NCI-H446 (cell line): ENCODE measurements at places on chromosomes 4 and X.

DNA sequence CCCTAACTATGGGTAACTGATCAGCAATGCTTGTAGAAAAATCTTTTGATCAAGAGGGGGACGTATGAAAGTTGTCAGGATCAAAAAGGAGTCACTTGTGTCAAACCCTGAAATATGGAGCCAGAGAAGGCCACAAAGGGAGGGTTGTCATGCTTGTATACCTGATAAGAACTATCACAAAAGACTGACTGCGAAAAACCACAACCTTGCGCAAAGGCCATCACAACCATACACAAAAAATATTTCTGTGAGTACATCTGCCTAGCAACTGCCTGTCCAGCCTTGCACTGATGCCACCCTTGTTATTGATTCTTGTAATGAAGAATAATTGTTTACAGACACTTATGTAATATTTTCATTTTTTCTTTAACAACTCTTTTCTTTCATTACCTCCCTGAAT, 22.8 kb upstream of the EIF4E start:
- DNase-seq: no peak

DNA sequence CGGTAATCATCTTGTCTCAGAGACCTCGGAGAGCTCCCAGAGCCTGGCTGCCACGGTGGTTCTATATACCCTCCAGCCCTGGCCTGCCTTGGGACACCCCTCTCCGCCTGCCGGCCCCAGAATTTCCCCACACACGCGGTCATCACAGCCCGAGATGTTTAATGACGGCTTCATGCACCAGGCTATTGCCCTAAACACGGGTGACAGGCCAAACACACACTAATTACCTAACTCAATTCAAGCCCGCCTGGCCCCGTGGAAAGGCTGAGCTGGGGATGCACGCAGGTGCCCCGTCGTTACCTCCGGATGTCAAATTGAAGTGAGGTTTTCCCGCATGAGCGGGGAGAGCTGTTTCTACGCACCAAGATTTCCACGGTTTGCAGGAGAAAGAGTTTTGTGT, 72.9 kb upstream of the PPP2R3B start:
- DNase-seq: no peak

- no peak for DNase-seq
Observed at GRCh38 chrX:1153940-1154339, 58.5 kb downstream of the CRLF2 start.

- DNase-seq: no peak
Observed at GRCh38 chrX:51955200-51955599, 61.8 kb downstream of the MAGED1 start.

GRCh38 chr4:55729351-55730279, 90.0 kb upstream of the EXOC1L start:
- no peak for DNase-seq

DNA sequence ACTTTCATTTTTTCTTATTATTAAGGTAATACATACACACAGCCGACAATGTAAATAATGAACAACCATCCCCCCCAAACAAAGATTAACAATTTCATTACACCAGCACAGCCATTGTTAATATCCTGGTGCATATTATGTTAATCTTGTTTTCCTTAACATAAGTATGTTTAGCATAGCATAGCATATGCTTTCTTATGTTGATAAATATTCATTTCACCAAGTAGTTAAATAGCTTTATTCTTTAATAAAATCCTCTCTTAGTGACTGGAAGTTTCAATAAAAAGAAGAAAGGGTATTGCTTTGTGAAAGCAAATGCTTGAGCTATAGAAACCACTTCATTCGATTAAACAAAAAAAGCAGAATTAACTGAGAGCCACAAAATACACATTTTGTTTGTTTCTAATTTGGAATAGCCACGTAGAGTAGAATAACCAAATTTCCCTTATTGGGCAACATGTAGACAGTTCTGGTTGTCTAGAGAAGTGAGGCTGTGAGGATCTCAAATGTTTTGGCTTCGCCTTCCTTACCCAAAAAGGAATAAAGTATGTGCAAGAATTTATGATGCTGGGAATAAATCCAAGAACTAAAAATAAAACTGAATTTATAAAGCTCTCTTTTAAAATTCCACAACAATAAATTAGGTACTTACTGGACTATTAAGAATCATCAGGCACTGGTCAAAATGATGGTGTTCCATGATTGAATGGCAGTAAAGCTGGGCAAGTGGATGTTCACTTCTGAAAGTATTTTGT, 118.0 kb downstream of the PDE5A start:
- no peak for DNase-seq

DNA sequence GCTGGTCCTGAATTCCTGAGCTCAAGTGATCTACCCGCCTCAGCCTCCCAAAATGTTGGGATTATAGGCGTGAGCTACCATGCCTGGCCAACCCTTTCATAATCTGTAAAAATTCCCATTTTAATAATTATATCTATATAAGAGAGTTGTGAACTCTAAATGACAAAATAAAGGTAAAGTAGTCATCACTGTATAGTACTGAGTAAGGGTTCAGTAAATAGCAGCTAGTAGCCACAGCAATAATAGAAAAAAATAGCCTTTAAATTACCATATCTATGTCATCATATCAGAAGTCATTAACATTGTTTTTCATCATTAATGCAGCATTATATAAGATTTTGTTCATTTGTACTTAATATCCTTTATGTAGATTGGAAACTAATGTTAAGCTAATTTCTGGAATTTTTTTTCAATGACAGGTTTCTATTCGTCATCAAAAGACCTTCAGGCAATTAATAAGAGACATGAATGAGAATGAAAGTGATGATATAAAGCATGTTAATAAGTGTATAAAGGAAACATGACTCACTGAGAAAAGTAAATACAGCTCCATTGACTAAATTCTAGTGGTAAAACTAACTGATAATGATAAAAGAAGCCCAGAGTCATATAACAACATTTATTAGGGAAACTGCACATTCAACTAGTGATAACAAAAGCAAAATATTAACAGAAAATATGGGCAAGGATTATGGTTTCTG, 85.9 kb upstream of the UGT8 start:
- no peak for DNase-seq

- DNase-seq: no peak
Observed at GRCh38 chr4:20095805-20096541, 155.7 kb upstream of the SLIT2 start.

- no peak for DNase-seq
Observed at GRCh38 chr4:155524926-155525455, 141.7 kb upstream of the GUCY1A1 start.

DNA sequence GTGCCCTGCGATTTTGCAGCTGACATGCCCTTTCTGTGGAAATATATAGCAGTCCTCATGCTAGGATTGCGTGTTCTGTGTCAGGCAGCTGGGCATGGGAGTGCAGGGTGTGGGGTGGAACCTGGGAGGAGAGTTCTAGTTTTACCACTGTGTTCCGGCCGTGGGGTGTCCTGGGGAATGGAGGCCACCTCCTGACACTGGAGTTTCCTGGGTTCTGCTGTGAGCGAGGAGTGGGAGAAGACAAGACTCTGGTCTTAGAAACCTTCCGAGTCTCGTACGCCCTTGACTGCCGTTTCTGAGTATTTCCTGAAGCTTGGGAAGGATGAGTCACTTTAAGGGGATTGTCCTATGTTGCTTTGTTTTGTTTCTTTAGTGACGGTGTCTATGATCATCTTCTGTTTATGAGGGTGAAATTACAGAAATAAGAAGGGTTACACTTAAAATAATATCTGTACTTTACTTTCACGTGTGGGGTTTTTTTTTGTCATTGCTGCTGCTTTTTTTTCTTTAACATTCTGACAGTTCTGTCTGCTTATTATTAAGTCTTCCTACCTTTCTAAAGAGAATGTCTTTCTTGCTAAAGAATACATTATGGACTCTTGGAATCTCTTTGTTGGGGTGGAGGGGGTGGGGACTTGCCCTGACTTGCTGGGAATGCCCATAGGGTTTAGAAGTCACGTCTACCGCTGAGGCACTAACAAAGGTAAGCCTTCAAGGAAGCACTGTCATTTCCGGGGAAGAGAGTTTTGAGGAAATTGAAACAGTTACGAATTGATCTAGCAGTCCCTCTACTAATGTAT, 19.1 kb downstream of the CD99 start:
- DNase-seq: no peak

GRCh38 chr4:27101126-27101525, 240.5 kb downstream of the STIM2 start:
- no peak for DNase-seq

DNA sequence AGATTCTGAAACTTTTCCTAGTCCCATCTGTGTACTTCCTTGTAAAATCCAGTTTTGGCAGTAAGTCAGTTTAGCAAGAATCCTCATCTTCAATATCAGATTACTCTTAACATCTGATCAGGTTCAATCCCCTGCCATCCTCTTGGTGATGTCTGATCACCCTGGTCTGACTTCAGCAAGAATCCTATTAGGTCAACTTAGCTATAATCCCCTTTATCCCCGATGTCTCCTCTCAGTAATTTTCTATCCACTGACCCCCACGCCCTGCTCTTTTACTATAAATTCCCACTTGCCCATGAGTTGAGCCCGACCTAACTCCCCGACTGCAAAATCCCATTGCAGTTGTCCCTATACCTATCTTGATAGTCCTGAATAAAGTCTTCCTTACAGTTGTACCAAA, 57.9 kb upstream of the PRSS48 start:
- DNase-seq: no peak

DNA sequence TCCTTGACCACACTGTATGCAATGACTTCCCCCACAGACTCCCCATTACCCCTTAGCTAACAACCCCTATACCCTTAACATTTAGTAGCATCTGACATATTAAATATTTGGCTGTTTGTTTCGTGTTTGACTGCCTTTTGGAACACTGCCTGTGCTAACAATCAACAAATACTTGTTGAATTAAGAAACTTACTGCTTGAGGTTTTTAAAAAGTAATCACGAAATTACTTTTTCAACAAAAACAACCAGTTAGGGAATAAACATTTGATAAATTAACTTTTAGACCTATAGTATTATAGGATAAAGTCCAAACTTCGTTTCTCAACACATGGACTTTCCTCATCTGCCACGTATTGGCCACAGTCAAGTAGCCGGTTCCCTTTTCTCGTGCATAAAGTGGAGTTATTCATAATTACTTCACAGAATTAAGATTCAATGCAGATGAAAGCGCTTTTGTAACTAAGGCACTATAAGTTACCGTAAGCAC, 555 bp upstream of the ELMOD2 start:
- no peak for DNase-seq

DNA sequence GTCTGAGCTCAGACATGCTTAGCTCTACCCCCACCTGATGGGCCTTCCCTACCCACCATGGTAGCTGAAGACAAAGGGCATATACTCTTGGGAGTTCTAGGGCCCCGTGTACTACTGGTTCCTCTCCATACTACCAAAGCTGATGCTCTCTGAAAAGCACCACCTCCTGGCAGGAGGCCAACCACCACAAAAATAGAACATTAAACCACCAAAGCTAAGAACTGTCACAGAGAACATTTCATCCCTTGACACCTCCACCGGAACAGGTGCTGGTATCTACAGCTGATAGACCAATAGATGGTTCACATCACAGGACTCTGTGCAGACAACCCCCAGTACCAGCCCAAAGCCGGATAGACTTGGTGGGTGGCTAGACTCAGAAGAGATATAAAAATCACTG, 13.4 kb downstream of the EDA2R start:
- no peak for DNase-seq

DNA sequence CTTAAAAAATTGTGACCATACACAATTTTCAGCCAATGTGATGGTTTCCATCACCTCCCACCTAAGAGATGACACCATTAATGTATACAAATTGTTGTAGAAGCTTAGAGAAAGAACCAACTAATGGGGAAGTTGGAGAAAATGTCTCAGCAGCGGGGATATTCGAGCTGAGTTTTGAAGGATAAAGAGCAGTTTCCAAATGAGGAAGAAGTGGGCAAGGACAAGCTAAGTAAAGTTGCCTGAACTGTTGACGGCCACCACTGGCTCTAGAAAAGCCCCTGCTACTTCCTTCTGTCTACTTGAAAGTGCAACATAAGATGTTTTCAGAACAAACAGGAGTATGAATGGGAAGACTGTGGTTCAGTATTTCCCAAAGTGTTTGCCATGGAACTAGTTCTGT, 92.0 kb downstream of the CHRNA9 start:
- DNase-seq: no peak

- DNase-seq: no peak
Observed at GRCh38 chr4:24181005-24181404, 291.2 kb upstream of the PPARGC1A start.

- no peak for DNase-seq
Observed at GRCh38 chr4:53619431-53619830, 28.1 kb upstream of the LNX1 start.

- DNase-seq: no peak
Observed at GRCh38 chrX:8848911-8849310, 47.7 kb upstream of the FAM9A start.

DNA sequence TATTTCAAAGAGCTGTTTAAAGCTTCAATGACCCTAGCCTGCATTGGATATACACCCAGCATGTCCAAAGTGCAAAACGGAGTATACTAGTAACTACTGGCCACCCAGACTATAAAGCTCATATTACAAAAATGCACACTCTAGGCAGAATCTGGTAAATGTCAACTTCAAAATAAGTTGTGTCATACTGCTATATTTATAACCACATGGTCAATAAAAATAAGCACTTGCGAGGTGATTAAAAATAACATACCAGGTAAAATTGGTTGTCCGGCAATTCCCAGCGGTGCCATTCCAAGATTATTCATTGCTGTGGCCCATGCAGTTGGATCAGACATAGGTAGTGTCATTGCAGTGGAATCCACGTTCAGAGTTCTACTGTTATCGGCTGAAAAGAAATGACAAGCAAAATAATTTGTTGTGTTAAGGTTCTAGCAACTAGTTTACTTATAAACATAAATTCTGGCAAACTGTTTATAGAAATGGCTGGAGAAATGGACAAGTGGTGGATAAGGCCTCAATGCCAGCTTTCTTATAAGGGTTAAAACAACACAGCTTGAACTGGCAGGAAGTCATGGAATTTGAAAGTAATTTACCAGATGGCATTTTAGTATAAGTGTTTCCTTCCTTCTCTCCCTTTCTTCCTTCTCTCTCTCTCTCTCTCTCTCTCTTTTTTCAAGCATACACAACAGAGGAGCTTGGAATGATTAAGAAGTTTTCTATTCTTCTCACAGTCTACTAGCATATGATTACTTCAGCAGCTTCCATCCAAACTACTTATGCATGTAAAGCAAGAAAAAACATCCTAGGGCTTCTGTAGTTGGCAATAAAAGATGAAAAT, 199.9 kb downstream of the ENOX2 start:
- DNase-seq: no peak

GRCh38 chr4:14087459-14087858, 459.9 kb upstream of the BOD1L1 start:
- no peak for DNase-seq

- DNase-seq: no peak
Observed at GRCh38 chr4:48641401-48641800, 138.7 kb downstream of the FRYL start.

GRCh38 chrX:77444075-77444474, 3.1 kb upstream of the FGF16 start:
- DNase-seq: no peak

GRCh38 chr4:145019346-145019745, 78.7 kb downstream of the ANAPC10 start:
- no peak for DNase-seq

GRCh38 chr4:181579486-181579885, 663.7 kb upstream of the TENM3 start:
- no peak for DNase-seq

GRCh38 chr4:9594948-9595347, 150.7 kb downstream of the DEFB131A start:
- no peak for DNase-seq
